Psoas muscle (tissue), 8 donors: ENCODE measurements at places on chromosomes 13 and 19. TPM values are rescaled to one million over a fixed set of nuclear protein-coding genes. Genes with fewer than 3 reads are reported as not detected.
A peak's percentile ranks its signal among the peaks of the same experiment; 100 is the strongest.

DNA sequence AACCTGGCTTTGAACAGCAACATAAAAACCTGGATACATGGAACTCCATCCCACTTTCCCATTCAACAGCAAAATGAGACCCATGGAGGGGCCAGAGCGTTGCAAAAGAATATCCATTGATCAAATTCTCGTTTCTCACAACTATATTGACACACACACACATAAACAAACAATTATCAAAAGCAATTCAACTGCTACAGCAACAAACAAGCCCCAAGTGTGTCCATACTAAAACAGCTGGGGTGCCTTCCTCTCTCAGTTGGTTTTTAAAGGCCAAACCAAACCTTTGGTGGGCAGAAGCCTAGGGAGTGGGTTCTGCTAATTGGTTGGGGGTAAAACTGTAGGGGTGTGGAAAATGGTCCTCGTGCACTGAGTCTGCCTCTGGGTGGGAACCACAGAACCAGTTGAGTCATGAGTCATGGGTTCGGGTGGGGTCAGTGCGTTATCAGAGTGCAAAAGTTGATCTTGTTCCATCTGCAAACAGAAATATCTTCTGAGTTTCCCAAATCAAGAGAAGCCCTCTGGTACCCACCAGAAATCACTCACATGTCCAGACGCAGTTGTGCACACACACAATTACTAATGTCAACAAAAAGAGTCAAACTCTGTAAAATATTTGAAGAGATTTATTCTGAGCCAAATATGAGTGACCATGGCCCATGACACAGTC is 18.5 kb downstream of the GPR42 start:
- no peak for DNase-seq

DNA sequence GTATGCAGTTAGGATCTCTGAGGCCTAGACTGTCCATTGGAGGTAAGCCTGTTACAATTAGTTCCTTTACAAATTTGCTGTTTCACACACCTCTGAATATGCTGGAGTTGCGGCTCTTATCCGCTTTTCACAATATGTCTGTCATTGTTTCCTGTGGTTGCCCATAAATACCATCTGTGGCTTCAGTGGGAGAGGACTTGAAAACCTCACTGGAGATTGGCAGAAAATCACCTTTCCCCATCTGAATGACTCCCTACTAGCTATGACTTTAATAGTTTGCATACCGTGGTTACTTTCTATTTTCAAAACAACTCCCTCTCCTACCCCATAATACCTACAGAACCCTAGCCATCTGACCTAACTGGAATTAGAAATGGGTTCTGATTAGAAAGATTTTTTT is 454.3 kb downstream of the PCDH17 start:
- no peak for DNase-seq

GRCh38 chr13:47413112-47413511 is 516.3 kb upstream of the HTR2A start:
- no peak for DNase-seq

DNA sequence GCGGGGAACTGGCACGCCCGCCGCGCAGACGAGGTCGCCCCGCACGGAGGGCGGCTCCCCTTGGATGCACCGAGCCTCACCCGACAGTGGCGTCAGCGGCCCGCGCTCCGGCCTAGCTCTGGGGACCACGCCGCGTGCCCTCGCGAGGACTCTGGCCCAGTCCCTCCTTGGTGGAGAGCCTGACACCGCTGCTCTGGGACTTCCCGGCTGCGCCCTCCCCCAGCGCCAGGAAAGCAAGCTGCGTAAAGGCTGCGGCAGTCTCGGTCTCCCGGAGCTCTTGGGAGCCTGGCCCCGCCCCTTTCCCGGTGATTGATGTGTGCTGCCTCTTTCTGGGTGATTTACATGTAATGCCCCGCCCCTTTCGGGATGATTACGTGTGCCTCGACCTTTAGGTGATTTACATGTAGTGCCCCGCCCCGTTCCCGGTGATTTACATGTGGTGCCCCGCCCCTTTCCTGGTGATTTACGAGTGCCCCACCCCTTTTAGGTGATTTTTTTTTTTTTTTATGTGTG is at the start of gene LENG9:
Gene LENG9, minus strand, starts transcription at position 248 of the 513 bp plus-strand sequence. CDS start 252 bp downstream, outside the sequence.
- peak; percentile 98 for DNase-seq

GRCh38 chr13:95455782-95456181 is 96.7 kb upstream of the CLDN10 start:
- no peak for DNase-seq

- no peak for DNase-seq
These were observed 224.7 kb upstream of the UBL3 start for GRCh38 chr13:30074955-30075614.

DNA sequence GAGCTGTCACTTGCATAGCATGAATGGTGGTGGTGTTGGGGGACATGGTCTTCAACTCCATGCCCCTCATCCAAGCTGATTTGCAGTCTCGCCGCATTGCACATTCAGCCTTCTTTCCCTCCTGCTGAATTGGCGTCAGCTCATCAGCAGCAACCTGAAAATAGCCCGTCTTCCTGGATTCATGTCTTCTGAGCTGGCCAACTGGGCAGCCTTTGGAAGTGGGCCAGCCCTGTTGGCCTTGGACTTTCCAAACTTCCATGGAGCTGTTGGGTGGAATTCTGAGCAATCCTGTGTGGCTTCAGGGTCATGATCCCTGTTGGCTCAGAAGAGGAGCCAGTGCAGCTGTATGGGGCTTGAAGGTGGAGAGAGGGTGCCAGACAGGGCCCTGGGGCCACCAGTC is 68.8 kb downstream of the ZNF536 start:
- DNase-seq, result no peak

GRCh38 chr13:99381766-99382165 is 74.6 kb upstream of the GPR183 start:
- no peak for DNase-seq

DNA sequence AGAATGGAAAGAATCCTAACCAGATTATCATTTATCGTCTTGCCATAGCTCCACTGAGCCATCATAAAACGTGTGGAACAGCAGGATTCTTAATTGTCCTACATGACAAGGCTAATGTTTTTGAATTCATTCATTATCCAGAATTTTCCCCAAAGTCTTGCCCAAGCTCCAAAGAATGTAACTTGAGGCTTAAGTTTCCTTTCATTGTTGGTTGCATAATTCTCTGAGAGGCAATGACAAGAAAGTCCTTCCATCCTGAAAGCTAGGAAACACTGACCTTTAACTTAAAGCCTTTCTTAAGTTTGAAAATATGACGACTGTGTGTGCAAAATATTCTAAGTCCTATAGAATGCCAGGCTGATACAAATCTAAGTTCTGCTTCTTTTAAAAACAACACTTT is 546.1 kb downstream of the SUCLA2 start:
- no peak for DNase-seq

GRCh38 chr13:49998714-49999624 is 2.1 kb downstream of the TRIM13 start:
- no peak for DNase-seq

DNA sequence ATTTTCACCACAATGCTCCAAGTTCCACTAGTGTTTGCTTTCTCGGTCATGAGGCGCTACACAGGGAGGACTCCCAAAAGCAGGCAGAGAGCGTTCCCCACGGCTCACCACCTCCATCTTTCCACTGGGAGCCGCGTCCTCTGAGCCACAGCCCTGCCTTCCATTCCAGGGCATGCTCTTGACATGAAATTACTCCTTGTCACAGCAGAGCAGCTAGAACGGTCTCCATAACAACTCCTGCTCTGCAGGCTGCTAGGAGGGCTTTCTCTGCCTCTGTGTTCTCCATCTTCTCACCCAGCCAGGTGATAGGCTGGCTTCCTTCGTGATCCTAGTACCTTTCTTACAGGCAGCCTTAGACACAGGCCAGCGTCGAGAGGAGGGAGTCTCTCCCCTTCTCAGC is 171.8 kb upstream of the UBL3 start:
- DNase-seq, result no peak

GRCh38 chr19:33905473-33905936 is 108.8 kb downstream of the KCTD15 start:
- peak; percentile 54 for DNase-seq

- DNase-seq, result no peak
These were observed 24.0 kb downstream of the SKA3 start for GRCh38 chr13:21152251-21152899.

GRCh38 chr13:113748862-113749451 is 10.1 kb upstream of the TMEM255B start:
- DNase-seq, result no peak

DNA sequence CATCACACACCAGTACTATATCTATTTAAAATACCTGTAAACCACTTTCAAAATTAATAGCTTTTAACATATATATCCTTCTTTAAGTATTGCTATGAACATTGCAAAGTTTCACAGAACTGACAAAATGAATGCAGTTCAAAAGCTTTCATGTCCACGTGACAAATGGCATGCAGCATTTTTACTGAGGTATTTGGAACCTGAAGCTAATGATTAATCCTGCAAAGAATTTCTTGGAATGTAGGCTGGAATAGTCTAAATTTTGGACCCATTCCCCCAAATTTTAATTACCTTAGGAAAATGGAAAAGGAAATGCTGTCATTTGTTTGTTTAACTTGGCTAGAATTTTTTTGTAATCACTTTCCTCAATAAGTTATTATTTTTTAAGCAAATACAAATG is 423.8 kb upstream of the GPC6 start:
- no peak for DNase-seq

DNA sequence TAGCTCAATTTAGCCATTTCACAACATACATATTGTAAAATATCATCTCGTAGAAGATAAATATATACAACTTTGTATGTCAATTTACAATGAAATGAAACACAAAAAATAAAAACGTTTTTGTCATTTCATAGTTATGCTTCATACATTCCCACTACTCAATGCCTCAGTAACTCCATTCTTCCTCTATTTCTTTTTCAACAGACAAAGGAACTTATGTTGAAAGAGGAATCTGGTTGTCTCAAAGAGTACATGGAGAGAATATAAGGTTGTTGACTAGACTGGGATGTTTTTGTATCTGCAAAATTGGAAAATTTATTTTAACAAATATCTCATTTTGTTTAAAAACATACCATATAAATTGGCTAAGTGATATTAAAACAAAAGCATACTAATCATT is 12.8 kb downstream of the KCTD12 start:
- DNase-seq, result no peak

DNA sequence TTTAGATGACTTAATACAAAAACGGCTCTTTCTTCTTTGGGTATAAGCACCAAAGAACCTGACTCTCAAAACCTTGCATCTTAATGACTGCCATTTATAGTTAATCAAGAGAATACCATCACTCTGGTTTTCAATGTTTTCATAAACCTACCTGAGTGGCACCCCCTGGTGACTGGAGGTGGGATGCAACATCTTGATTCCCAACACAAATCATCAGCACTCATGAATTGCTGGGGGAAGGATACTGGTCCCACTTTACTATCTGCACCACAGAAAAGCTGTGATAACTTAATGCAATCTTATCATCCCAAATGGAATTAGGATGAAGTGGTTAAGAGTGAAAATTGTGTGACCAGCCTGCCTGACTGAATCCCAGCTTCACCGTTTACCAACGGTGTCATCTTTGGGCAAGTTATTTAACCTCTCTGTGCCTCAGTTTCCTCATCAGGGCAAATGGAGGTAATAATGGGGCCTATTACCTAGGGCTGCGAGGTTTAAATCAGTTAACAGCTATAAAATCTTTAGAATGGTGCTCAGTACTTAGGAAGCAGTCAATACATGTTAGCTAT is 366.4 kb downstream of the KLF12 start:
- no peak for DNase-seq

DNA sequence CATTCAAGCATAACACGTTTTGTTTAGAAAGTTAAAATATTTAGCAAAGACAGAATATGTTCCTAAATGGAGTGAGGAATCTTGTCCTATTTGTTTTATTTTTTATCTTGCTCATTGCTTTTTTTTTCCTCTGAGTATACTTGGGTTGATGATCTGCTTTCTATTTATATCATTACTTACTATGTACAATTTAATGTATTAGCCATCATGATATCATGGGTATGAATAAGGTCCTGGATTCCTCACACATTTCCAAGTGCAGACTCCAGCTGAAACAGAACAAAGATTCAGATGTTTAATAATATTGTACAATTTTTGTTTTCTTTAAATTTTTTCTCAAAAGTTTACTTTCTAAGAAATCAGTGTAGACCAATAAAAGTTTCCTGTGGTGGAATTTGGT is 388.2 kb downstream of the GPC6 start:
- no peak for DNase-seq

DNA sequence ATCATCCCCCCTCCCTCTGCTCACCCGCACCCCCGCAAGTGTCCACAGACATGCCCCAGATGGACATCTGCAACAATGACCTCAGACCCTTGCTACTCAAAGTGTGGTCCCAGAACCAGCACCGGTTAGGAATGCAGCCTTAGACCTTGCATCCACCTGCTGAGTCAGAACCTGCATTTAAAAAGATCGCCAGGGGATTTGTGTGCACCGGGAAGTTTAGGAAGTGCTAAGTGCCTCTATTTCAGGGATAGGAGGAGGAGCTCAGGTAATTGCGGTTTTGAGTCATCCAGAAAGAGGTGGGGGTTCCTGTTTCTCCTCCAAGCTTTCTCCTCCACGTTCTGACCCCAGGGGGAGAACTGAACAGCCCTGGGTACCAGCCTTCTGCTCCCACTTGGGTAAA is 46.2 kb downstream of the CACNA1A start:
- DNase-seq, result no peak

GRCh38 chr13:113532156-113532806 is 41.8 kb upstream of the DCUN1D2 start:
- no peak for DNase-seq

DNA sequence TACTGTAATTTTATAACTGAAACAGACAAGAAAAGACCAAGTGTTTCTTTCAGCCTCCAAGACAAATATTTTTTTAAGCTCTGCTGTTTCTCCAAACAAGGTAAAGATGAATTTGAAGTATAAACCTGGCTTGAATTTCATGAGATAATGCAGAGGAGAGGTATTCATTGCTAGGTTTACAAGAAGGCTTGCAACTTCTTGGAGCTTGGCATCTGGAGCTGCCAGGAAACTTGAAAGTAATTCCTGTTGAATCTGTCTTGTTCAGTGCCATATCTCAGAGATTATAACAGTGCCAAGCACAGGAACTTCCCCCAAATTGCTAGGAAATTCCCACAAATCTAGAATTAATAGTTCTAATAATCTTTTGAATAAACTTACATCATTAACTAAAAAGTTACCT is 70.9 kb downstream of the CDK8 start:
- no peak for DNase-seq

GRCh38 chr19:57888107-57888559 is 704 bp downstream of the ZNF814 start:
- DNase-seq, result no peak

GRCh38 chr19:51781999-51782398 is 13.0 kb upstream of the FPR3 start:
- no peak for DNase-seq

The RINL gene
- 2.2 TPM for polyA plus RNA-seq

The PSG6 gene
- not detected for polyA plus RNA-seq

The ZNF835 gene
- polyA plus RNA-seq, result 0.78 TPM

The APLP1 gene
- 1.00 TPM for polyA plus RNA-seq

The RXFP2 gene
- polyA plus RNA-seq, result 1.2 TPM

The ZNF155 gene
- polyA plus RNA-seq, result 1.5 TPM

The ARL11 gene
- 0.14 TPM for polyA plus RNA-seq

The EDDM13 gene
- not detected for polyA plus RNA-seq

The SHC2 gene
- polyA plus RNA-seq, result 2.2 TPM

The THAP8 gene
- 3.6 TPM for polyA plus RNA-seq

The CGB8 gene
- not detected for polyA plus RNA-seq
